Cortex of kidney (tissue), 1 donor: ENCODE measurements at places on chromosomes 4 and X.

DNA sequence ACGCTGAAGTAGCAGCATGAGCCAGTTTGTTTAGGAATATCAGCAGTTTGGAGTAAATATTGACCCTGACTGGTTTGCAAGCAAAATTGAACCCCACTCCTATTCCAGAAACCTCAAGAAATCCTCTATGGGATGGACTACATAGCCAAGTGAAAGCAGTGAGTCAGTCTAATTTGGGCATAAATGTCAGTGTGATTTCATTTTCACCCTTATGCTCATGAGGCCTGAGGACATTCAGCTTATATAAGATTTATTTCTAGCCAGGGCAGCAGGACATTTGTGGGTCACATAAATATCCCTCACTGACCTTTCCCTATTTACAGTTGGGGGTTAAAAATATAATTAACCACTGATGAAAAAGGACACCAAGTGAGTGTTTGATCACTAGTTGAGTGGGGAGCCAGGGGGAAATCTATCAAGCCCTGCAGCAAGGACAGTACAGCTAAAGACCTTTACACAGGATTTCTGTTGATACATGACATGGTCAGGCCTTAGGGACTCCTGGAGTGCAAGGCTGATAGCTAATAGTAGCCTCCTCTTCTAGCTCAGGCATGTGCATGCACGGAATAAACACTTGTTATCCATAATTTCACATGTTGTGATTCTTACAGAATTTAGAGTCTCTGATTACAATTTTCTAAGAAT is 996.9 kb upstream of the GRIA3 start:
- DNase-seq: no peak

- DNase-seq: no peak
Measured at GRCh38 chr4:142528433-142528832, 317.7 kb downstream of the INPP4B start.

- DNase-seq: no peak
Measured at GRCh38 chr4:126405369-126405982, 1090.7 kb downstream of the FAT4 start.

DNA sequence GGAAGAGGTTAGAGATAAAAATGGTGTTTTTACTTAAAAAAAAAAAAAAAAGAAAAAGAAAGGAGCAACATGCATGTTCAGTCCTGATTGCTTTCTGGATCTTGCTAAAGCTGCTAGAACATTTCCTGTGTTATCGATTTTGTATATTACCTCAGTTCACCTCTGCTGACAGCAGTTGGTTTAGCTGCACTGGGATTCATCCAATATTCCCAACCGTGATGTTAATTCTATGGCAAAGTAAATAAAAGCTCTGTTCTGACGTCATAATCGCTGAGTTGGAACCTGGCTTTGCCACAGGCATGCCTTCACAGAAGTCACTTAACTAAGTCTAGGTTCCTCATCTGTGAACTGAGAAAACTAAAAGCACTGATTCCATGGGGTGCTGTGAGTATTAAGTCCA is 90.7 kb upstream of the SORBS2 start:
- DNase-seq: no peak

DNA sequence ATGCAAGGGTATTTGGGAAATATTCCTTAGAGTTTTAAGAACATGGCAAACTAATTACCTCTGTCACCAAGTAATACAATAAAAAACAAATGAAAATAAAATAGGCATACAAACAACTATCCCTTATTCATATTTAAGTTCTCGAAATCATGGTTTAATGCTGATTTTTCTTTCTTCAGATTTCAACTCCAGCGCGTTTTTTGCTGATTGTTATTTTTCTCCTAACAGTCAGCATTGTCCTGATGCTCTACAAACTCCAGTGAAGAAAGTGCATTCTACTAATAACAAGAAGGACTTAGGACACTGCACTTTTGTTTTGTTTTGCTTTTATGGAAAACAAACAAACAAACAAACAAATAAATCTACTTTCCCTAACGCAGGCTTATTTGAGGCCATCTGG is 282.4 kb downstream of the FSTL5 start:
- DNase-seq: no peak

GRCh38 chrX:17032351-17032750 is 85.9 kb downstream of the REPS2 start:
- no peak for DNase-seq

DNA sequence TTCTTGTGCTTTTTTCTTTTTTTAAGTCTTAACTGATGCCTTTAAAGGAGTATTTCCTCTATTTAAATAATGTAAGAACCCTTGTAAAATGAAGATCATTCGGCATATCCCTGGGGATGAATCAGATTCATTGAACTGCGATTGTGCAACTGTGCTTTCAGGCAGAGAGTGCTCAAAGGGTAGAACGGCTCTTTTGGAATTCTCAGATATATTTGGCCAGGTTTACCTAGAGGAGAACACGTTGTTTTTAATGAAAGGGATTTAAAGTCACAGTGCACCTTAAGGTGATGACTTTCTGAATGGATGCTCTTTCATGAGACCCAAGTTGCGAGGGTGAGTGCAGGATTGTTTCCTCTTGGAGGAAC is 51.6 kb upstream of the ELOVL6 start:
- DNase-seq: no peak

DNA sequence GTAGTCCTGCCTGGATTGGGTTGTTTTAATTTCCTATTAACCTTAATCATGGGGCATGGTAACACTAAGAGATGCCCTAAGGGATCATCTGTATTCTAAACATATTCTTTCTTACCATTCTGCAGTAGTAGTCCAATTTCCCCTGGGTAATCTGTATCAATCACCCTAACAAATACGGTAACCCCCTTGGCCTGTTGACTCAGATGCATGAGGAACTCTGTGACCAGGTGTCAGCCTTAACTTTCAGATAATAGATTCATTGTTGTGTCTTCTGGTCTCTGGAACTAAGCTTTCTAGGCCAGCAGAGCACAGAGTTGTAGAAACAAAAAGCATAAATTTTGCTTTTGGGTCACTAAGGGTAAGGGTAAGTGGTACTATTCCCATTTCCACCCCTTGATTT is 13.1 kb upstream of the BANK1 start:
- no peak for DNase-seq

DNA sequence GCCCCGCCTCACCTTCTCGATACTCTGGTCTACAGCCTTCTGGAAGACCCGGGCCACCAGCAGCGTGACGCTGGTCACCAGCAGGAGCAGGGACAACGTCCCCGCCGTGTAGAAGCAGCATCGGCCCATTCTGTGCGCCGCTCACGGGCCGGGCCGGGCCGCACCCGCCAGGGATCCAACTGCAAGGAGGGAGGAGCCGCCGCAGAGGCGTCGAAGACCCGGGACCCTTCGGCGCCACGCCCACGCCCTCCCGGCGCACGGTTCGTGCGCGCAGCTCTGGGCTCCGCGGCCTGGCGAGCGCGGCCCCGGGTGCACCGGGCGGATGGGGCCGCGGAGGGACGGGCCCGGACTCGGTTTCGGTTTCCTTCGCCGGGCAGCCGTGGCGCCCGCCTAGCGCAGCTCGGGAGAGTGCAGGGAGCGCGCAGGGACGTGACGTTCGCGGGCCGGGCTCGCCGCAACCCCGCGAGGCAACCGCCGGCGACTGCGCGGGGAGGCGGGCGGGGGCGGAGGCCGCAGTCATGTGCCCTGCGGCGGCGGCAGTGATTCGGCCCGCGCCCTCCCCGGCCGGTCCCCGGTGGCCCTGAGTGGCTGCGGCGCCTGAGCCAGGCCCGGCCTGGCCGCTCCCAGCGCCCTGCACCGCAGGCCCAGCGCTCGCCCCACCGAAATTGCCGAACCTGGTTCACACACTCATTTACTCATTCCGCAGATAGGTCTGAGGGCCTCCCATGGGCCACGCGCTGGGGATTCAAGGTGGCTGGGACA is at the start of gene SCARB2:
TSS of gene SCARB2 (minus strand) at position 410 of the 762 bp plus-strand sequence. CDS start at position 129, 281 bp downstream.
- no peak for DNase-seq

DNA sequence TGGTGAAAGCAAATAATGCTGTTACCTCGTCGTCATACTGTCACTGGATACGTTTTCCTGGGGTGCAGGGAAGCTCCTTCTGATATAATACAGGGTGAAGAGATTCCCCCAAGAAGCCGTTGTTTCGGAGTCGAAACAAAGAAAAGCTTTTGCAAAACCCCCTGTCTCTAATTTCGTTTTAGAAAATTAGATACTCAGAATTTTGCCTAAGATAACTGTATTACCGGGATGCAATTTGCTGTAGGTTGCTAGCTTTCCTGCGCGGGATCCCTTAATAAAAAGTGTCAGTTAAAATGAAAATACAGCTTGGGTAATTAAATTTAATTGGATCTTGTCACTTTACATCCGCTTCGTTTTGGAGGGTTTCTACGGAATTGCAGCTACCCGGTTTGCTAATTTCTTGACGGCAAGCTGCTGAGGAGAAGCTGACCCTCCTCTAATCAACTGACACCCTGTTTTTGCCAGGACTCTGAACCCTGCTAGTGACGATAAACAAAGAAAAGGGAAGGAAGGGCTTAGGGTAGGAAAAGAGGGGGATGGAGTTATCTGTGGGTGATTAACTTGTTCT is 174.6 kb downstream of the SHOX start:
- DNase-seq: no peak

- DNase-seq: no peak
Measured at GRCh38 chr4:14399848-14400247, 602.4 kb upstream of the CPEB2 start.

GRCh38 chr4:173514641-173515217 is 15.3 kb downstream of the HAND2 start:
- DNase-seq: no peak

DNA sequence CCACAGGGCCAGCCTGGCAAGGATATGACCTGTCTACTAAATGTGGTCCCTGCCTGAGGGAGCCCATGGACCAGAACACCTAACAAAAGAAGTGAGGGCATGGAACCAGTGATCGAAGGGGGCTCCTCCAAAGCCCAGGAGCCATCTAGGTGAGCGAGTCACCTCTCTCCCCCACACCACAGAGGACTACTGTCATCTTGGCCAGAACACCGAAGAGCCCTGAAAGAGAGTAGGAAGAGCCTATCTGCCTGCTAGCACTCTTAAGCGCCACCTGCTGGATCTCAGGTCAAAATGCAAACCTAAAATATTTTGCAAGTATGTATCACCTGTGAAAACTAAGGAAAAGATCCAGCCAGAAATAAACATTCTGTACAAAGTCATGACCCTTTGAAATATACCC is 137.9 kb upstream of the ZXDB start:
- no peak for DNase-seq

DNA sequence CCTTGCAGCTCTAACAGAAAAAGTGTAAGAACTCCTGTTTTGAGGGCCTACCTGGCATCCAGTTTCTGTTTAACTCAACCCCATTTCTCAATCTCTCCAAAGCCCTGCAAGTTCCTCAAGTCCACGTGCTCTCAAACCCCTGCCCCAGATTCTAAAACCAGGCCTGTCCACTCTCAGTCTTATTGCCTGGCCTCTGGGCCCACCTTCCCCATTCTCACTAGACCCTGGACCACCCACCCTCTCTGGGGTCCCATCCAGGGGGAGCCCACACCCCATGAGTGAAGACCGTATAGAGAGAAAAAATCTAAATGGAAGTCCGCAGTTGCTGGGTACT is 58.3 kb downstream of the TLR10 start:
- no peak for DNase-seq

DNA sequence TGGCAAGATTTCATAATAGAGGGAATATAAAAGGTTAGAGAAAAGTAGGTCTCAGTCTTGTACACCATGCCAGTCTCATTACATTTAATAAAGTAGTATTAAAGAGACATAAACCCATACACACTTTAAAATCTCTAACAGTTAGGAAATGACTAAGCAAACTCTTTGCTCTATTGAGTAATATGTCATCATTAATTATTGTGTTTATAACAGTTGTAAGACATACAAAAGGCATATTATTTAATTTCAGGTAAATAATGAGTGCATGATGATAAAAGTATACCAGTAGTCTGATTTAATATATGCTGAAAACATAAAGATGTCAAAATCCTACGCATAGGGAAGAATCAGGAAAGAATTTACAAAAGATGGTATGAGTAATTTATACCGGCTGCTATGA is 31.0 kb upstream of the FGG start:
- DNase-seq: no peak

GRCh38 chr4:96912716-96913115 is 1072.8 kb downstream of the PDHA2 start:
- no peak for DNase-seq

- DNase-seq: no peak
Measured at GRCh38 chr4:132587626-132588025, 561.5 kb upstream of the PCDH10 start.

- no peak for DNase-seq
Measured at GRCh38 chr4:46931981-46932380, 22.9 kb upstream of the COX7B2 start.

- DNase-seq: no peak
Measured at GRCh38 chr4:1169171-1169671, 3.2 kb downstream of the SPON2 start.

- no peak for DNase-seq
Measured at GRCh38 chrX:103549916-103550315, 30.6 kb upstream of the RAB40A start.

- DNase-seq: no peak
Measured at GRCh38 chr4:39365830-39366771, at the start of gene RFC1. Gene RFC1, minus strand, starts transcription at chr4:39366362. Its CDS starts 121 bp downstream, at chr4:39366241.

DNA sequence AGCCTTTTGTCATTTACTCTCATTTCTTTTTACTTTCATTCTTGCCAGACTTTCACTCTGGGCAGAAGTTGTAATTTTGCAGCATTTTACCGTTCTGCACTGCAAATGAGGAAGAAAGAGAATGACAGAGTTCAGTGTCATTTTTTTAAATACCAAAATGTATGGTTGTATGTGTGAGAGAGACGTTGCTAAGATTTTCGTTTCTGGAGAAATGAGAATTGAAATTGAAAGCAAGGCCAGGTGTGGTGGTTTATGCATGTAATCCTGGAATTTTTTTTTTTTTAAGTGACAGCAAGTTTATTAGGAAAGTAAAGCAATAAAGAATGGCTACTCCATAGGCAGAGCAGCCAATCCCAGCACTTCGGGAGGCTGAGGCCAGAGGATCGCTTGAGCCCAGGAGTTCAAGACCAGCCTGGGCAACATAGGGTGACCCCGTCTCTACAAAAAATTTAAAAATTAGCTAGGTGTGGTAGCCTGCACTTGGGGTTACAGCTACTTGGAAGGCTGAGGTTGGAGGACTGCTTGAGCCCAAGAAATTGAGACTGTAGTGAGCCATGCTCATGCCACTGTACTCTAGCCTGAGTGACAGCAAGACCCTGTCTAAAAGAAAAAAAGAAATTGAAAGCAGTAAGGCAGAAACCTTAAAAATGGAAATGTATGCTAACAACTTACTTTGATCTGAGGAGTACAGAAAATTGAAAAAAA is 12.9 kb downstream of the DCK start:
- DNase-seq: no peak

DNA sequence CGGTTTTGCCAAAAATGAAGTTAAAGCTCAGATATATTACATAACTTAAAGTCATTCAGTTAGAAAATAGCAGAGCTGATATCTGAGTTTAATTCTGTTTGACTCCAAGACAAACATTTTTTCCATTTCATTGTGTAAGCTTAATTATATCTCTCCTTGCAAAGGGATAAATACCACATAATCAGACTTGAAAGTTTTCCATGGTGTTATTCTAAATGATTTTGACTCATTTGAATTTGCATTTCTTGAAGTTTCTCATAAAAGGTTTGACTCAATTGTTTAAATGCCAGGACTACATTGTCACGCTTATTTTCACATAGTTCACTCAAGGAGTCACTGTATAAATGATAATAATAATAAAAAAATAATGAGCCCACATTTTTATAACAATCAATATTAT is 39.4 kb upstream of the DDX60 start:
- DNase-seq: no peak

GRCh38 chrX:151754641-151755215 is 20.2 kb downstream of the CNGA2 start:
- DNase-seq: no peak

- no peak for DNase-seq
Measured at GRCh38 chr4:6763330-6763851, 19.1 kb upstream of the KIAA0232 start.

GRCh38 chr4:177410566-177410965 is 31.7 kb downstream of the AGA start:
- DNase-seq: no peak
